ENCODE measurements at places on chromosomes 7 and 10.
A peak's percentile ranks its signal among the peaks of the same experiment; 100 is the strongest.

- no peak for DNase-seq
These were observed 133.5 kb upstream of the MBL2 start for GRCh38 chr10:52906046-52906445.

GRCh38 chr10:61475449-61475873 lies 22.3 kb upstream of the TMEM26 start:
- peak; percentile 60 for DNase-seq

GRCh38 chr7:28091190-28091589 lies 89.4 kb downstream of the JAZF1 start:
- DNase-seq: peak; percentile 40

DNA sequence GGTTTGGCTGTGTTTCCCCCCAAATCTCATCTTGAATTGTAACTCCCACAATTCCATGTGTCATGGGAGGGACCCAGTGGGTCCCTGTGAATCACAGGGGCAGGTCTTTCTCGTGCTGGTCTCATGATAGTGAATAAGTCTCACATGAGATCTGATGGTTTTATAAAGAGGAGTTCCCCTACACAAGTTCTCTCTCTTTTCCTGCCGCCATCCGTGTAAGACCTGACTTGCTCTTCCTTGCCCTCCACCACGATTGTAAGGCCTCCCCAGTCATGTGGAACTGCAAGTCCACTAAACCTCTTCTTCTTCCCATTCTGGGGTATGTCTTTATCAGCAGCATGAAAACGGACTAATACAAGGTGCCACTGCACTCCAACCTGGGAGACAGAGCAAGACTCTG lies 329.2 kb downstream of the TNS3 start:
- no peak for DNase-seq

- peak; percentile 62 for DNase-seq
These were observed 1085.5 kb downstream of the SORCS1 start for GRCh38 chr10:106078895-106079576.

DNA sequence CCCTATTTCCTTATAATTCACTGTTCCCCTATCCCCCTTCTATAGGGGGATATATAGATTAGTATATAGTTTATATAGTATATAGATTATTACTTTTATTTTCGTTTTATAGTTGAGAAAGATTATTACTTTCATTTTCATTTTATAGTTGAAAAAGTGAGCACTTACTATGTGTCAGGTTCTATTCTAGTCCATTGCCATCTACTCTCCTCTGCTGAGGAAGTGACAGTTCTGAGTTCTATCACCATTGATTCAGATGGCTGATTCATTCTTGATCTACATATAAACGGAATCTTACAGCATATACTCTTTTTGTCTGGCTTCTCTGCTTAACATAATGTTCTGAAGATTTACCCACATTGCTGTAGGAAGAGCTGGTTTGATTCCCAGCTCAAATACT lies 20.7 kb upstream of the CAV2 start:
- no peak for DNase-seq

GRCh38 chr10:71648254-71648932 lies 71.2 kb downstream of the C10orf105 start:
- DNase-seq: no peak

DNA sequence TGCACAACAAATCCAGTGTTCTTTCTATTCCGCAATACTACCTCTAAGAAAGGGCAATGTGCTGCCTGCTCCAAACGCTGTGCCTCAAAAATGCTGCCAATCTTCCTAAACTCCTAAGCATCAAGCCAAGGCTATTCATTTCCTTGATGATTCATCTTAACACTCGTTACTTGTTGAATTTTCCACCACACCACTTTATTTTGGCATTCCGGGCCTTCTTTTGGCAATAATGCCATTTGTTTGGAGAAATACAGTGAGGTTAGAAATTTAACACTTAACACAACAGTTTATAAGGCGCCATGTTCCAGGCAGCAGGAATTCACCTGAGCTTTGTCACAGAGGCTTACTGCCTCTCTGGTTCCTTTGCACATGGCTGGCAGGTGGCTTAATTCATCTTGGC lies 82.6 kb upstream of the ABCB5 start:
- DNase-seq: no peak

DNA sequence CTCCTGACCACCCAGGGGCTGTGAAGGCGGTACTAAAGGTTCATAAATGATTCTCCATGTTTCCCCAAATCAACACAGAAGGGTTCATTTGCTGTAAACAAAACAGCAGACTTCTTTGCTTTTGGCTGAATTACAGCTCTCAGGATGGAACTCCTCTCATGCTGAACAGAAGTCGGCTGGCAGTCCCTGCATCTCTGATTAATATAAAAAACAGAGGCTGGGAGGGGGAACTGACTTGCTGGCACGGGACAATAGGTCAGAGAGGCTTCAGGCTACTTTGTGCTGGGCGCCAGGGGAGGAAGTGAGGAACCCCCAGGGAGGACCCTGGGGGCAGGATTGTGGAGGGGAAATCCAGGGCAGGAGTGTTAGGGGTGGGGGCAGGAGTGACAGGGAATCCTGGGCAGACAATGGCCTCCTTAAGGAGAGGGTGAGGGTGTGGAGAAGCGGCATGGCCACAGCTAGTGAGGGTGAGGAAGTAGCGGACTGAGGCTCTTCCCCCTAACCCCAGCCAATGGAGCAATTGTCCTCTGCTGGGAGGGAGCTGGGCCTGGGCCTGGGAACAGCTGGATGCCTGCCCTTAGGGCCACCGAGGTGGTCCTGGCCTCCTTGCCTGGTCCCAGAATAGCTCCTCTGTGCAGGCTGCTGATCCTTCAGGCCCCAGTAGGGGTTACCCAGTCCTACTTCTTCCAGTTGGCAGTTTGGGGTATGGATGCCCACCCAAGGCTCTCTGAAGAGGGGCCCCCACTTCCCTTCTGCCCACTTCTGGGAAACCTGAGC lies 9.2 kb upstream of the SFRP5 start:
- DNase-seq: no peak

DNA sequence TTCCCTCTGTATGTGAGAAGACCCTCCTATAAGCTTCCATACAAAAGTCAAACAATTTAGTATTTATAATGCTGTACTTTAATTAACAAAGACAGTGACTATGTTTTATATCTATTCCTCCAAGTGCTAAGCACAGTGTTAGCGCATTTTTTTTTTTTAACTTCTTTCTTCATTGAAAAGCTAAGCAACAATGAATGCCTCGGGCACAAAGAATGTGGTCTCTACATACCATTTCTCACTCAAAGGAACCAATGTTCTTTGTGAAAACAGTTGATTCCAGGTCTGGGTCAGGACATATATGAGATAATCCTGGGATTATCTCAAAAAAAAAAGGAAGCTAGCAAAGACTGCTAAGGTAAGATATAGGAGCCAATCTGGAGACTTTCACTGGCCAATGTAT lies 26.2 kb upstream of the REEP3 start:
- peak; percentile 20 for DNase-seq

DNA sequence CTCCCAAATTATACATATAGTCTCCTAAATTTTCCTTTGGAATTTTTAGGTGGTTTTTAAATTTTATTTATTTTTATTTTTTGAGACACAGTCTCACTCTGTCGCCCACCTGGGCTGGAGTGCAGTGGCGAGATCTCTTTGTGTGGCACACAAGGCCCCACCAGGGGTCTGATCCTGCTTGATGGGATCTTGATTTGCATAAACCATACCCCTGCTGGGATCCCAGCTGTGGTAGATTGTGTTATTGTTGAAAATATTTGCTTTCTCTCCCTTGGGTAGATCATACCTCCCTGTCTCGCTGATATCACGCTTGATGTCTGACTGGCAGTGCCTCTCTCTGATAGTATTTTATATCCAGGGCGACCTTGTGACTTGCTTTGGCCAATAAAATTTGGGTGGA lies 5.6 kb upstream of the MUC3A start:
- no peak for DNase-seq

- no peak for DNase-seq
These were observed 19.8 kb downstream of the MMRN2 start for GRCh38 chr10:86937502-86938154.

GRCh38 chr10:129962031-129962871 lies 1.8 kb downstream of the EBF3 start:
- DNase-seq: peak; percentile 27

DNA sequence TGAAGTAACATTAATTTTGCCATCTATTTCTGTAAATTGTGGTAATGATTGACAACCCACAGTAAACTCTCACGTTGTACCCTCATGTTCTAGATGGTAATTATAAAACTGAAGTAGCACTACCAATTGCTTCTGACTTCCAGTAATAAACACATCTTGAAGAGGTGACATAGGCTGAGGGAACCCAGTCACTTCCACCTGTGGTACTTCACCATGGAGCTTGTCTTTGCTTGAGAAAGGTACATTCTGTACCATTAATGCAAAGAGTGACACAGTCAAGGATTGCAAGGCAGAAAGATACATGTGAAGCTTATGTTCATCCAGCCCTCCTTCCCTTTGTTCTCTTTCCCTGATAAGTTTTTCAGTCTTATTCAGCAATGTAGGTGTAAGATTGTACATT lies 11.2 kb downstream of the CAPZA2 start:
- no peak for DNase-seq

DNA sequence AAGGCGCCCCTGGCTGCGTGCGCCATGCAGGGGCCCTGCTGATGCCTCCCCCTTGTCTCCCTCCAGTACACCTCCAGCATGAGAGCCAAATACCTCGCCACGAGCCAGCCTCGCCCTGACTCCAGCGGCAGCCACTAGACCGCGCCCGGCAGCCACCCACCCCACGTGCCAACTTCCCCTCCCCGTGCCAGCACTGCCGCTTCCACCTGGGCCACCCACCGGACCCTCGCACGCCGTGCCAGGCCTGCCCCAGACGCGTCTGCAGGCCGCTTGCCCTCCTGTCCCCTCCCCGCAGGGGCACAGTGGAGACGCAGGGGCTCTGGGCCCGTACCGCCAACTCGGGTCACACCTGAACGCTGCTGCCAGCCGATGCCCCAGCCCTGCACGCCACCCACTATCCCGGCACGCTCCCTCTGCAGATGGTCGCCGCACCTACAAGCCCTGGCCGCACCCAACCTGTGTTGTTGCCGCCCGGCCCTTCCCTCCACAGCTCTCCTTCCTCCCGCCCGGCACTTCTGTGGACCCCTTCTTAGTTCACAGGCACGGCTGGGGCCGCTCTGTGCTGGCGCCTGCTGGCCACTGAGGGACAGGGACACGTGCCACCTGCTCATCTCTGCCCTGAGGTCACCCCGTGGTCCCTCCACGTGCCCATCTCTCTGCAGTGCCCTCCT lies 26.3 kb upstream of the AMZ1 start:
- no peak for DNase-seq

DNA sequence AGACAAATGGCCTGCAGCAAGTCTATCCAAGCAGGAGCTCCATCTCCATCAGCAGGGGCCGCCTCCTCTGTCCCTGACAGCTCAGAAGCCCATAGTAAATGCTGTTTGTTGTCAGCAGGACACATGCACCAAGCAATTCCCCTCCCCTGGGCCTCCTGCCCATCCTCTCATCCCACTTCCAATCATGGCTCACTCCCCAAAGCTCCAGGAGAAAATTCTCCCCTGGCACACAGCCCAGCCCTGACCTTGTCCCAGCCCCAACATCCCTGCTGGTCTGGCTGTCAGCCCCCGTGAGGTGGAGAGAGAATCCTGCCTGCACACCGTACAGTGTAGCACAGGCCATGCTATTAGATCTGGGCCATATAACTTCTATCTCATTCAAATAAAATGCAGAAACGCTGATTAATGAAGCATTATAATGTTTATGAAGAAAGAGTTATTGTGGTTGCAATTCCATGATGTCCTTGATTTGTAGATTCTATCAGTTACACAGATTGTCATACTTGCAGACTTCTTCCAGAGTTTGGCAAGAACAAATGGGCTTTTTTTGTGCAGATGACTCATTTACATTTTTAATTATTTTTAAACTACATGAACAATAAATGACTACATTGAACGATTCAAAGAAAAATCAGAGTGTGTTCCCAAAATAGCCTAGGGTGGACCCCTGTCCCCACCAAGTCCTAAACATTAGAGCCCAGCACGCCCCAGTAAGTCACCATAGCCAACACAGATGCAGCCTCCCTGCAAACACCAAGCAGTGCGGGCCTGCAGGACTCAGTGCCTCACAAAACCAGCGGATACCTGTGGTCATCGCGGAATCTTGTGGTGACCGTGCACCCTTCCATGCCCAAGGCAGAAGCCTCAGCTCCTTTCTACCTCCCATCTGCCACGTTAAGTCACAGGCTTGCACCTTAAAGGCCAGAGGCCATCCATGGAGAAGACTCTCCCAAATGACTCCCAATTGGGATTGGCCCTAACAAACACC lies 70.1 kb downstream of the COBL start:
- no peak for DNase-seq

DNA sequence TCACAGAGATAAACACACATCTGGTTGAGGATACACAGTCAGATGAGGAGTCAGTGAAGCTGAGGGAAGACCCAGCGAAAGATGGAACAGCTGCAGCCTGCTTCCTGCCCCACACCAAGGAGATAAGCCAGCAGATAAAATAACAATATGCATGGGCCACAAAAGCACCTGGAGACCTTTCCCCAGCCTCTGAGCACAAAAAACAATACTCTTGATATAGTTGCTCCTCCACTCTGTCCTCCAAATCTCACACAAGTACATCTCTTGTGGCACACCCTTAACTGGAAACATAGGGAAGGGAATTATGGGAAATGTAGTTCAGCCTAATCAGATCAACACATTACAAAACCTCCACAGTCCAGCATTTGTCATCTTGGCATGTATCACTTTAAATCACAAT lies 9.7 kb upstream of the FHIP2A start:
- DNase-seq: no peak

DNA sequence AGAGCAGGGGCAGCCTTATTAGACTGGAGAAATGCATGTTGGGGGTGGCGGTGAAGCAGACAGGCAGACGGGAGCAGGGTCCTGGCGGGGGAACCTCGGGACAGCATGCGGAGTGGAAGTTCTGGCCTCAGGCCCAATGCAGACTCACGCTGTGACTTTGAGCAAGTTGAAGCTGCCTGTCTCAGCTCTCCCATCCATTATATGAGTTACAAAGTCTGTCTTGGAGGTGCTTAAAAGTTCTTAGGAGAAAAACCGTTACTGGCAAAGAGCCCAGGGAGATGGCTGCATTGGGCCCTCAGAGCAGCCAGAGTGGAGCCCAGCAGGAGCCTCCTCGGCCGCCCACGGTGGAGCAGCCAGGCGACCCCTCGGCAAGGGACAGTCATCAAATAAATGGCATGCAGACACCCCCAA lies 509.5 kb downstream of the PLXNA4 start:
- DNase-seq: peak; percentile 86

DNA sequence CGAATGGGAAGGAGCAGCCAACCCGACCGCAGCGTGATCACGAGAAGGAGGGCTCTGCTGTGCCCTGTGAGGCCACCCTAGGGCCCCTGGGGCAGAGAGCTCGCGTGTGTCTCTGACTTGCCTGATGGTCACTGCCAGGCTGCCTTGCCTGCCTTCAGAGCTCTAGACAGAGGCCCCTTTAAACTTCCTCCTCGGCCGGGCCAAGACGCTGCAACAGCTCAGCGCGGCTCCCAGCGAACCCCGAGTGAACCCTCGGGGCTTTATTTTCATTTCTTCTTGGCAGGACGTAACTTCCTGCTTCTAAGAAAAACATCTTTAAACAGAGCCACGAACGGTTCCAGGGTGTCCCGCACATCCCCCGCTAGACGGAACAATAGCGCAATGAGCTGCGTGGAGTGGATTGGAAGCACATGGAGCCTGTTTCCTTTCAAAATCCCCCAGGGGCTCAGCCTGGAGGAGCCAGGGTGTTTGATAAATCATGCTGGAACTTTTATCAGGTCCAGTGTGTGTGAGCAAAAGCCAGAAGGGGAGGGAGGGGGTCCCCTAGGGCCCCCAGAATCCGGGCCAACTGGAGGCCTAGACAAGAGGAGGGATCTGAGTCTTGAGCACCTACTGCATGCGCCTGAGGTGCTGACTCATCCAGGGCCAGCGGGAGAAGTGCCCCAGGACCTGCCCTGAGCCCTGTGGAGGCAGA lies 134.1 kb upstream of the GDF10 start:
- DNase-seq: peak; percentile 80

All from fibroblast of skin of right quadriceps (primary cell).